Activated CD8-positive, alpha-beta T cell treated with anti-CD3 and anti-CD28 coated beads for 36 hours (primary cell): ENCODE measurements at places on chromosomes 13 and 19. TPM values are rescaled to one million over a fixed set of nuclear protein-coding genes. Genes with fewer than 3 reads are reported as not detected.

ERICH6B gene
- not detected for total RNA-seq

CDC42EP5 gene
- total RNA-seq, result 0.83 TPM

LILRB1 gene
- 1.6 TPM for total RNA-seq

RNF225 gene
- total RNA-seq, result 0.81 TPM

RAB20 gene
- 11.1 TPM for total RNA-seq

ZNF98 gene
- total RNA-seq, result not detected

ZNF112 gene
- total RNA-seq, result not detected

ADM5 gene
- 6.2 TPM for total RNA-seq
